ENCODE measurements at places on chromosomes 3 and 15.

DNA sequence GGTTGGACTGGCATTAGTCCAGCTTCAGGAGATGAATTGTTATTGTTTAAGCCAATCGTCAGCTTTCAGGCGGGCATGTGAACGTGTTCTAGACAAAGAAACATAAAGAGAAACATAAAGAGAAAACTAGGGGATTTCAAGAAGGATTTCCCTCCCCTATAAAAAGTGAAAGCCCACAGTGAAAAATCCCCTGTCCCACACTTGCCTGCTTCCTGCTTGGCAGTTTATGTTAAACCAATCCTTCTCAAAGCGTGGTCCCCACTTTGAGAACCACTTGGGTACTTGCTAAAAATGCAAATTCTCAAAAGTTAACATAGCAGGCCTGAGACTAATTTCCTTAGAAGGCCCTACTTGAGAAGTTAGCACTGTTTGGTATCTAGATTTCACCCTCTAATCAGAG is 293.0 kb upstream of the SOX14 start:
- DNase-seq, result no peak

DNA sequence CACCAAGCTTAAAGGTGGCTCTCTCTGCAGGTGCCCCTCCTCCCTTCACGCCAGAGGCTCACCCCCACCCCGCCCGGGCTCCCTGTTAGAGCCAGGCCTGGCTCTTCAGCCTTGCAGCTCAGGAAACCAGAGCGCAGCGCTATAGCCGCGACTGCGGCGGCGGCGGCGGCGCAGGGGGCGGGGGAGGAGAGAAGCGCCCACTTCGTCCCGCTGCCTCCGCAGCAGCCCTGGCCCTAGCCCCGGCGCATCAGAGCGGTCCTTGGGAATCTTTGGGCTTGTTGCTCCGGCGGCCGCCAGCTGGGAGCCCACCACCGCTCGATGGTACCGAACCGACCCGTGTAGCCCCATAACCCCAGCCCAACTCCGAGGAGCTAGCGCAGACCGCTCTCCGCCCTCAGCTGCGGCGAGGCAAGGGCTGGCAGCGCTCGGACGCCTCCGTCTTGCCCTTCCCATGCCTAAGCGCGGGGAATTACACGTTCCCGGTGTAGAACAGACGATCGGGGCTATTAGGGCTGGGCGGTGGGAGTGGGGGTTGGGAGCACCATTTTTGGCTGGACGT is 1.2 kb downstream of the RASGRF1 start:
- no peak for DNase-seq

- DNase-seq, result peak; percentile 88
Observed at GRCh38 chr3:124119056-124119716, 127.3 kb upstream of the ROPN1 start.

GRCh38 chr3:180548050-180548449 is 53.9 kb upstream of the TTC14 start:
- DNase-seq, result peak; percentile 4

- DNase-seq, result no peak
Observed at GRCh38 chr3:177055605-177056571, 141.4 kb downstream of the TBL1XR1 start.

- DNase-seq, result no peak
Observed at GRCh38 chr3:11002371-11002807, 9.8 kb downstream of the SLC6A1 start.

DNA sequence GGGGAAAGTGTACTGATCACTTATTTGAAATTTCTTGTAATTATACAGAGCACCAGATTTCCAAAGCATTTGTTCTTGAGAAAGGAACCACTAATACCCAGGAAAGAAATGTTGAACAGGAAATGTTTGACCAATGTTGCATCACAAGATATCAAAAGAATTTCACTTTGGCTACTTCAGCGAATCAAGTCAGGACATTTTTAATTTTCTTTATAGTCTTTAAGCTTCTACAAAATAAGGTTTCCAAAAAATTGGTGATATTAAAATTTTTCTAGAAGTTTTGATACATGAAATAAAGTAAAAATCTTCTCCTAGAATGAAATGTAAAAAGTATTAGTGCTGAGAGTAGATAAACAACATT is 421.9 kb downstream of the MECOM start:
- peak; percentile 65 for DNase-seq

- peak; percentile 18 for DNase-seq
Observed at GRCh38 chr15:87967951-87968350, 288.6 kb downstream of the NTRK3 start.

DNA sequence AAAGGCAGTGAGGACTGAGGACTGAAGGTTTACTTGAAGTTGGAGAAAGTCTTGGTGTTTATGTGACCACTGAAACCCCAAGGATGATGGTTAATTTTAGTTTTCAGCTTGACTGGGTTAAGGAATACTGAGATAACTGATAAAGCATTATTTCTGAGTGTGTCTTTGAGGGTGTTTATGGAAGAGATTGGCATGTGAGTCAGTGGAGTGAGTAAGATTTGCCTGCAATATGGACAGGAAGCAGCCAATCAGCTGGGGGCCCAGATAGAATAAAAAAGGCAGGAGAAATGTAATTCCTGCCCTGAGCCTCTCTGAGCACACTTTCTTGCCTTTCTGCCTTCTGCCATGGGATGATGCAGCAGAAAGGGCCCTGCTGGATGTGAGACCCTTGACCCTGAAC is 92.4 kb downstream of the KBTBD8 start:
- peak; percentile 66 for DNase-seq

DNA sequence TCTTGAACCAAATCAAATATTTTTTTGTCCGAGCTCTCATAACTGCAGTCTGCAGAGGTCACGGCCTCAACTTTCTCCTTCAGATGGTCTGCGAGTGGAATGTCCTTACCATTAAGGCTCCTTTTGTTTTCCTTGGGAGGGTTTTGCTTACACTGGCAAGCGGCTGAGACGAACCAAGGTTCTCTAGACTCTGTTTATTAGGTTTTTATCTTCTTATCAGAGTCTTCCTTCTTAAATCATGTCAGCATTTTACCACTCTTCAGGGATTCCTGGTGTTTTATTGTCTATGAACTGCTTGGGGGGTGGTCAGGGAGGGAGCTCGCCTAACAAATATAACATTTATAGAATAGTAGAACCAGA is 773.7 kb upstream of the NR2F2 start:
- no peak for DNase-seq

DNA sequence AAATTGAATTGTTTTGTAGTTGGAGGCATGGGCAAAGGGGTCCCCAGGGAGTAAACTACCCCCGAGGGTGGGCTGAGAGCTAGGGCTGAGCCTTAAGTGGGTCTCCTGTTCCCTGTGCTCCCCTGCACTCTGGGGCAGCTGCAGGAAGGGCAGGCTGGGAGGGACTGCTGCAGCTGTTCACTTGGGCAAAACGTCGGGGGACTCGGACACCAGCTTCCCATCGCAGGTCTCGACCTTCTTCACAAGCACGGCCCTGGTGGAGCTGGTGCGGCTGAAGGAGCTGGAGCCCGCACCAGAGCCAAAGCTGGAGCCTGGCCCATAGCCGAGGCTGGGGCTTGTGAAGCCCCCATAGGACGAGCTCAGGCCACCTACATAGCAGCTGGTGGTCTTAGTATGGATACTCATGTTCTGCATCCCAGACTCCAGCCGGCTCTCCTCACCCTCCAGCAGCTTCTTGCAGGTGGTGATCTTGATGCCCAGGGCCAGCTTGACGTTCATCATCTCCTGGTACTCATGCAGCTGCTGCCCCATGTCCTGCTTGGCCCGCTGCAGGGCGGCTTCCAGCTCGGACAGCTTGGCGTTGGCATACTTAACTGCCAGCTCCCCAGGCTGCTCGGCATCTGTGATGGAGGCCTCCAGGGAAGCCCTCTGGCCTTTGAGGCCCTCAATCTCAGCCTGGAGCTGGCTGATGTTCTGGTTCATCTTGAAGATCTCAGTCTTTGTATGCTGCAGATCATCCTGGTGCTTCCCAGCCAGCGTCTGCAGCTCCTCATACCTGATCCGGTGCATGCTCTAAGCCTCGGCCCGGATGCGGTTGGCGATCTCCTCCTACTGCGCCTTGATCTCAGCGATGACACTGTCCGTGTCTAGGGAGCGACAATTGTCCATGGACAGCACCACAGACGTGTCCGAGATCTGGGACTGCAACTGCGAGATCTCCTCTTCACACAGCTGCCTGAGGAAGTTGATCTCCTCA is 423.5 kb upstream of the ARPP21 start:
- no peak for DNase-seq

- no peak for DNase-seq
Observed at GRCh38 chr15:45326280-45326679, 52.1 kb downstream of the GATM start.

- no peak for DNase-seq
Observed at GRCh38 chr3:183802989-183803388, 22.4 kb downstream of the MAP6D1 start.

DNA sequence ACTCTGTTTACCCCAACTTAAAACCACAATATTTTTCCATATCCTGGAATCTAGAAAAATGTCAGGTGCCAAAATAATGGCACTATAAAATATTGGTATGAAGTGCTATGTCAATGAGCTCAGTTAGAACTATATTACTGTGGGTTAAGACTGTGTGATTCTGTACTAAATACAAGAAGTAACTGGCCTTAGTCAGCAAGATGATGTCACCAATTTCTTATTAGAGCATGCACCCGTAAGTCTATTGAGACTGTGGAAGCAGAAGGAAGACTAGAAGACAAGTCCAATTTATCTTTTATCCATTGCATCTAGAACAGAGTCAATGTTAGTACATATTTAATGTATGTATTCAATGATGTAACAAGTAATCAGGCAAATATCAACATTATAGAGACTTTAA is 25.0 kb downstream of the LRRC58 start:
- peak; percentile 24 for DNase-seq

- DNase-seq, result no peak
Observed at GRCh38 chr3:184894051-184894450, 82.1 kb downstream of the VPS8 start.

DNA sequence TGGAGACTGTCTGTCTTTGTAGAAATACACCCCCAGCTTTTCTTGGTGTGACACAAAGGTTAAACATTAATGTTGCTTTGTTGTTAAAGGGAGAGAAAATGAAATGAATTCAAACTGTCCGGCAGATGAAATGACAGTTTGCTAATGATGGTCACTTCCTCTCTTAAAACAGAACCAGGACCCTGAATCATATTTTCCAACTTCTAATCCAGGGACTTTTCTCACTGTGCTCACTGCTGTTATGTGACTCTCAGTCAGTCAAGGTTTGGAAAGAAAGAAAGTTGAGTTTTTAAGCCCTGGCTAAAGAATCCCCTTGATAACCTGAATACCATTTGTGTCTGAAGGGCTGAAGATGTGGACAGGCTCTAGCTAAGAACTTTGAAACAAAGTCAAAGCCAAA is 215.8 kb downstream of the AGBL1 start:
- no peak for DNase-seq

DNA sequence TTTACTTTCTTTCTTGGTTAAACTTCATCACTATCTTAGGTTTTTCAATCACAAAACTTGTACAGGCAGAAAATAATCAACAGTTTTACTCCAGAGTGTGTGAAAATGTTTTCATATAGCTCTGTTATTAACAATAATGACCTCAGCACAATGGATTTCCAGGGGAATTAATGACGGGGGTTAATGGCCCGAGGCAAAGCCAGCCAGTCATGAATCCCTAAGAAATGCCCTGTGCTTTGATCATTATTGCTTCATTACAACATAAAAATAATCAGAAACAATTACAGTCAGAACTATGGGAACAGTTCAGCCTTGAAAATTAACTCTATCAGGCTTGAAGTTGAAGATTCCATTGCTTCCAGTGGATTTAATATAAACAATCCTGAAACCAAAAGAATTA is 875.4 kb downstream of the ROBO2 start:
- DNase-seq, result no peak

DNA sequence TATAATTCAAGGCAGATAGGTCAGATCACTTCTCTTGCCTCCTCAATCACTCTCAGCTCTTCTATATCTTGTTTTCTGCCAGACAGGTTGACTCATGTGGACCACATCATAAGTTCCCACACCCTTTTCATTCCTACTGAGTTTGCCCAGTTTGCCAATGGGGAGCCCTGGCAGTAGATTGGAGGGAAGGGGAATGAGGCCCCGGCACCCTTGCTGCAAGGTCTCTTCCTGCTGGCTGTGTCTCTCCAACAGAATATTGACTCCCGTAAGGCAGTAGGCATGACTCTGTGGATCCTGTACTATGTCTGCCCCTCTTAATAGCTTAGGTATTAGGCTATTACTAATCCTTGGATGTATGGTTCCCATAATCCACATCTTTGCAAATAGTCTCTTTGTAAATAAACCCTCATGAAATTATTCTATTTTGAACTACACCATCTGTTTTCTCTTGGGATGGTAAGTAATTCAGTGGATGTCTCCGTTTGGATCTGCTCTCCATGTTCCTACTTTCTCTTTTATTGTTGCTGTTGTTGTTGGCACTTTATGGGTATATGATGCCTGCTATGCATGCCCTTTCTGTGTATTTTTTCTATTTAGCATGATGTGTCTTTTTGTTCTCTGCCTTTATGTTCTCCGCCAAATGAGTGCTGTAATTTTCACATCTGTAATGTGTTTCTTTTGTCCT is 65.5 kb upstream of the DCBLD2 start:
- DNase-seq, result peak; percentile 71

GRCh38 chr3:31057891-31058290 is 163.4 kb upstream of the GADL1 start:
- no peak for DNase-seq

GRCh38 chr3:34995796-34996430 is 643.4 kb upstream of the ARPP21 start:
- no peak for DNase-seq

DNA sequence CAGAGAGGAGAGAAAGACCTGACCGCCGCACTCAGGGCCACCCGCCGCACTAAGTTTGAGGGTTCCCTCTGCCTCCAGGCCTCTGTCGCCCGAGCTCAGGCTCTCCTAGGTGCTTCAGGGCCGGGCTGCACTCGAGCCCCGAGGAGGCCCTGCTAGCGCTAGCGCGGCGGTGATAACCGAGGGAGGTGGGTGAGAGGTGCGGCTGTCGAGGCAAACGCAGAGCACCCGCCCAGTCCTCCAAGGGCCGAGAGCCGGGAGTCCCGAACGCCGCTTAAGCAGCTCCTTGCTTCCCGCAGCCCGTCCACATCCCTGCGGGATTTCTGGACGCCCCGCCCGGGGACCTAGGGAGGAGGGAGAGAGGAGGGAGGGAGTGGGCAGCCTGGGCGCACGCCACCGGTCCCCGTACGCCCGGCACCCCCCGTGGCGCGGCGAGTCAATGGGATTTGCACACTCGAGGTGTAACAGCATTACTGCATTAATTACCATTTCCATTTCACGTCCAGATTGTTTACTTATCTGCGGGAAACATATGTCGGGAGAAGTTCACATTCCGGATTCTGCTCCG is 6.8 kb downstream of the SOX14 start:
- DNase-seq, result no peak

- DNase-seq, result no peak
Observed at GRCh38 chr3:182364723-182365650, 428.3 kb upstream of the ATP11B start.

DNA sequence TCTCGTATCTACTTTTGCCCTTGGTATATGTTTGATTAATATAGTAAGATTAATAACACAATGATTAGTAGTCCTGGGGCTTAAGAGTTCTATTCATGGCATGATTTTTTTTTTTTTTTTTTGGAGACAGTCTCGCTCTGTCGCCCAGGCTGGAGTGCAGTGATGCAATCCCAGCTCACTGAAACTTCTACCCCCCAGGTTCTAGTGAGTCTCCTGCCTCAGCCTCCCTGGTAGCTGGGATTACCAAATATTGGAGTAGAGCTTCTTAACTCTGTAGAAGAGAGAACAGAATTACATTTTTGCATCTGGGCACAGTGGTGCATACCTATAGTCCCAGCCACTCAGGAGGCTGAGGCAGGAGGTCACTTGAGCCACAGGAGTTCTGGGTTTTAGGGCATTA is 58.9 kb downstream of the RAB7A start:
- no peak for DNase-seq
